ENCODE measurements at places on chromosomes 1 and 21.
A peak's percentile ranks its signal among the peaks of the same experiment; 100 is the strongest.

DNA sequence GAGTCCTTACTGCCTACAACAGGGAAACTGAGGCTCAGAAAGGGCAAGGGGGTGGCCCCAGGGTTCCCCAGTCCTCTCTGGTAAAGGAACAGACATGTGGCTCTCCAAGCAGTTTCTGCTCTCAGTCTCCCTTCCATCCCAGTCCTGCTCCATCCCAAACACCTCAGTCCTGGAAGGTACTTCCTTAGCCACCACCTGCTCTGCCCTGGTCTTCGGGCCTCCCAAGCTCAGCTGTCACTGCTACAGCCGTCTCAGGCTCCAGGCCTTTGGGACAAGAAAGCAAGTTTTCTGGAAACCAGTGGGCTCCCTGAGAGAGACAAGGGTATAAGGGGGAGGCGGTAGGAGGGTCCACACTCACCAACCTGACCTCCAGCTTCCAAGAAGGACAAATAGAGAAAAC is 23.1 kb upstream of the ADGRB2 start:
- no peak for DNase-seq

- DNase-seq = no peak
Observed at GRCh38 chr21:36472377-36472776, 7.5 kb downstream of the CLDN14 start.

DNA sequence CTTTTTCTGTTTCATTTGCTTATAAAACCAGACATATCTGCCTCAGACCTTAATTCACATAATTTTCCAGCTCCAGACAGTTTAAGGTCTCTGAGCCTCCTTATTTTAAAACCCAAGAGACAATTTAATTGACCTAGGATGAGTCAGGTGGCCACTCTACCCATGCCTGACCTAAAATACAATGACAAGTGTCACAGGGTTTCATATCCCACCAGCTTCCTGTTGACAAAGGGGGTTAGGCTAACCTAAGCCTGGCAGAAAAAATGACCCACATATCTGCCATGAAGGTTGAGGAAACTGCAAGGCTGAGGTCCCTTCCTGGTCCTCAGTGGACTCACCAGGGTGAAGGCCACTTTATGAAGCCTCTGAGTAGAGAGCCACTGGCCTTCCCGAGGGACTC is 52.3 kb downstream of the OPTC start:
- no peak for DNase-seq

- no peak for DNase-seq
Observed at GRCh38 chr1:167288390-167289074, 67.8 kb downstream of the POU2F1 start.

GRCh38 chr1:201503397-201504176 is 3.3 kb downstream of the CSRP1 start:
- no peak for DNase-seq

DNA sequence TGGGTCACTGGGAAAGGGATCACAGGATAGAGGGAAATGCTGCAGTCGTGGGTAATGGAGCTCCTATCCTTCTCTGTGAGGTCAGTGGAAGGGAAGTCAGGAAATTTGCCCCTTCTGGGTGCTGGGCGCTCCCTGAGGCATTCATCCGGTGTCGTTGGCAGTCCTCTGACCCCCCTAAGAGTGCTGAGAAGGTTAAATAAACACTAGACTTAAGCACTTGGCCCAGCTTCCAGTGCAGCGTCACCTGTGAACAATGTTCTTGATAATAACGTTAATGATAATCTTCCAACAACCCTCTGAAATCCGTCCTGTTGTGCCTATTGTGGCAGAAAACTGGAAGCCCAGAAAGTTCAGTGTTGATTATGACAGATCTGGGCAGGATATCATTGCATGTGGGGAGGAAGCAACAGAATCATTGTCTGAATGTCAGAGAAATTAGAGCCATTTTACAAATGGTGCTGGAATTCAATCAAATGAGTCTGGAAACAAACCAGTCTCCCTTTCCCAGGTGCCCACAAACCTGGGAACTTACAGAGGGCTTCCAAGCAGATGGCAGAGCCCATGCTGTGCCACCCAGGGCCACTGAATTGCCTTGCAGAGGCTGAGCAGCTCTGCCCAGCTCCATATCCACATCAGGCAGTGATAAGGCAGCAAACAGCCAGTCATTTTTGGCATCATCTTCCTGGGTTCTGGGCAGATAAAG is 216.8 kb downstream of the KAZN start:
- DNase-seq = no peak

DNA sequence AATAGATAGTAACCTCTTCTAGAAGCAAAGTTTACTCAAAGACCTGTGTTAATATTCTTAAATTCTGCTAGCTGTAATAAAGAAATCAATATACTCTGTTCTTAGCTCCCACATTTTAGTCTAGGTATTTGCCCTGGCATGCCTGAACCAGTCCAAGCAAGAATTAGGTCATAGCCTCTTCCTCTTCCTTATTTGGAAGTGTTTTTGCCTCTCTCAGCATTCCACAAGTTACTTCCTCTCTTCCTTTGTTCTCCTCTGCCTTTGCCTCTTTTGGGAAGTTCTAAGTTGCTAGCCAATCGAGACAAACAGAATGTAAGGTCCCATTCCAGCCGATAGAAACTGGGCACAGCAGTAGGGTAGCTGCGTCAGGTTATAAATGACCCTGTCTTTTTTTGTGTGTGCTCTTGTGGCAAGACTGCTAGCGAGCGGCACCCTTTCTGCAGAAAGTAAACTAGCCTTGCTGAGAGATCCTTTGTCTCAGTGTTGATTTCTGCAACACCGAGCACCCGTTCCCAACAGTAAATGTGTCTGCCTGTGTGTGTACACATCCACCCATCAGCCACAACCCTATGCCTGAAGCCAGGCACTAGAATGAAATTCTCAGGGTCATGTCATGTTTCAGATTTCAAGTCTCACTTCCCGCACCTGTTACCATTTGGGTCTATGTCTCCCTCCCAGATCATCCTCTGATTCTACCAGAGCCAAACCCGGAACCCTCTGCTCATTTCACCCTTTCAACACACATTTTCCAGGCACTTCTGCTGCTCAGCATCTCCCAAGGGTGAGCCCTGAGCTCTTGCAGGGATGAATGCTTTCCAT is 37.5 kb downstream of the LRRC3 start:
- DNase-seq = no peak

GRCh38 chr1:202671399-202671798 is 38.9 kb downstream of the SYT2 start:
- no peak for DNase-seq

- DNase-seq = peak; percentile 47
Observed at GRCh38 chr1:41955461-41956159, 36.9 kb upstream of the HIVEP3 start.

DNA sequence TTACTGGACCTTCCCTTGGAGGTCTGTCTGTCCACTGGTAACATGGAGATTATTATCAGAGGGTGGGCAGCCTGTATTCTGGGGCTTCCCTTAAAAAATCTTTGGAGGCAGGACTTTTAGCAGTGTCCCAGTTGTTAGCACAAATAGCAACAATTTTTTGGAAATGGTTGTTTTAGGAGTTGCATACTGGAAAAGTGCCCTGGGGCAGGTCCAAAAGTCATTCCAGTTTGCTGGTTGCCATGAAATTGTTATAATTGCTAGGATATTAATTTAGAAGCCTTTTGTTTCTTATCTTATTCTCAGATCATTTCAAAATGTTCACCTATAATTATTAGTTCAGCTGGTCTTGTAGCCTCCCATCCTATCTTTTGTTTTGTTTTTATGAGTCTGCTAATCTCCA is 71.0 kb downstream of the PTGS2 start:
- no peak for DNase-seq

DNA sequence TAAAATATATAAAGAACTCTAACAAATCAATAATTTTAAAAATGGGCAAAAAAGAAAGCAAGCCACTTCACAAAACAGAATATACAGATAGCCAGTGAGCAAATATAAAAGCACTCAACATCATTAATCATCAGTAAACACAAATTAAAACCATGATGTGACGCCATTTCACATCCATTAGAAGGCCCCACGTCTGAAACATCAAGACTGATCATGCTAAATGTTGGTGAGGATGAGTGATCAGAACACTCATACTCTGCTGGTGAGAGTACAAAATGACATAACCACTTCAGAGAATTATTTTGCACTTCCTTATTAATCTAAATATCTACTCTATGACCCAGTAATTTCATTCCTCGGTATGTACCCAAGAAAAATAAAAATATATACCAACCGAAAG is 512.2 kb upstream of the NR5A2 start:
- DNase-seq = no peak

DNA sequence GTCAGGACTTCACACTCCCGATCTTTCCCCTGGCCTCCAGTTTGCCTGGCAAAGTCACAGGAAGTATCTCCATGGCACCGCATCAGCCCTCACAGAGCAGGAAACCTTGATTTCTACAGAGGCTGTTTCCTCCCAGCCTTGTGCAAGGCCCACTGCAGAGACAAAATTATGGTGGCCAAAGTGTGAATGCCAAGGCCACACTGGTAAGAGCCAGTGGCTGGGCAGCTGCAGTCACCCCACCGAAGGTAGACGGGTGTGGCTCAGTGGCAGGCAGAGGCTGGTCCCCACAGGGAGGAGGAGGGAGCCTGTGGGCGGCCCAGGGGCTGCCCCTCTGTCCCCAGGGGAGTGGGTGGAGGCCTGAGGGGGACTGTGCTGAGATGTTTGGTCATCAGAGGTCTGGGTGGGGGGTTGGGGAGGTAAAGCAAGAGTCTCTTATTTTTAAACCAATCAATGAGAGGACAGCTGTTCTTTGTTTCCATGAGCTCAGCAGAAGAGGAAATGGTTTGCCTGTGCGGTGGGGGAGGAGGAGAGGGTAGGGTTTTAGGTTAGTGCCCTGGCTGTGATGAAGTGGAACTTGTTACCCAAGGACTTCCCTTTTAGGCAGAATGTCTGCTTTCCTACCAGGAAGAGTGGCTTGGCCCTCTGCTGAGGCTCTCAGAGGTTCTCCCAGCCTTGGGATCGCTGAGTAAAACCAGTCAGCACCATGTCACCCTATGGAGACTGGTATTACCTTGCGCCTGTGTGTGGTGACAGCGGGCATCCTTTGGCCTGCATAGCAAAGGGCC is 18.0 kb upstream of the BTG2 start:
- peak; percentile 96 for DNase-seq

DNA sequence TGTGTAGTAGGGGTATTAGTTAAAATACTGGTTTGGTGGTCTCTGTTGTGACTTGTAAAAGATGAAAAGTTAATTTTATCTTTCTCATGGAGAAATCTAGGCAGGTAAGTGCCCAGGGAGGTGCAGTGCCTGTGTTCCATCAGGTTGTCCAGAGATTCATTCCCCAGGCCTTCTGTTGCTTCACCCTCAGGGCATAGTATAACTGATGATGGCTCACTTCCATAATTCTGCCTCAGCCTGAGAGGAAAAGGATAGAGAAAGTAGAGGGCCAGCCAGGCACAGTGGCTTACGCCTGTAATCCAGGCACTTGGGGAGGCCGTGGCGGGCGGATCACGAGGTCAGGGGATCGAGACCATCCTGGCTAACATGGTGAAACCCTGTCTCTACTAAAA is 153.9 kb downstream of the FMN2 start:
- DNase-seq = no peak

- no peak for DNase-seq
Observed at GRCh38 chr1:30599721-30600120, 123.7 kb downstream of the MATN1 start.

DNA sequence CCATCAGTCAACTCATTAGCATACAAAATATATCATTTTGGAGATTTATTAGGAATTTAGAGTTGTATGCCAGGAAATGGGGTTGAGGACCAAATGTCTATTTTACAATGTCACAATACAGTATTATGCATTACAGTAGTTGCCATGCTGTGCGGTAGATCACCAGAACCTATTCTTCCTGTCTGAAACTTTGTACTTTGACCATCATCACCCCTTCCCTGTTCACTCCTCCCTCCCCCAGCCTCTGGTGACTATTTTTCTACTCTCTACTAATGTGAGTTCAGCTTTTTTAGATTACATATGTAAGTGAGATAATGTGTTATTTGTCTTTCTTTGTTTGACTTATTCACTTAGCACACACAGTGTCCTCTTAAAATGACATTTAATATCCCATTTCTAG is 50.8 kb downstream of the PTBP2 start:
- no peak for DNase-seq

- DNase-seq = no peak
Observed at GRCh38 chr1:12548973-12549459, 69.0 kb downstream of the DHRS3 start.
